ENCODE measurements at places on chromosomes 16 and 17.
A peak's percentile ranks its signal among the peaks of the same experiment; 100 is the strongest.

DNA sequence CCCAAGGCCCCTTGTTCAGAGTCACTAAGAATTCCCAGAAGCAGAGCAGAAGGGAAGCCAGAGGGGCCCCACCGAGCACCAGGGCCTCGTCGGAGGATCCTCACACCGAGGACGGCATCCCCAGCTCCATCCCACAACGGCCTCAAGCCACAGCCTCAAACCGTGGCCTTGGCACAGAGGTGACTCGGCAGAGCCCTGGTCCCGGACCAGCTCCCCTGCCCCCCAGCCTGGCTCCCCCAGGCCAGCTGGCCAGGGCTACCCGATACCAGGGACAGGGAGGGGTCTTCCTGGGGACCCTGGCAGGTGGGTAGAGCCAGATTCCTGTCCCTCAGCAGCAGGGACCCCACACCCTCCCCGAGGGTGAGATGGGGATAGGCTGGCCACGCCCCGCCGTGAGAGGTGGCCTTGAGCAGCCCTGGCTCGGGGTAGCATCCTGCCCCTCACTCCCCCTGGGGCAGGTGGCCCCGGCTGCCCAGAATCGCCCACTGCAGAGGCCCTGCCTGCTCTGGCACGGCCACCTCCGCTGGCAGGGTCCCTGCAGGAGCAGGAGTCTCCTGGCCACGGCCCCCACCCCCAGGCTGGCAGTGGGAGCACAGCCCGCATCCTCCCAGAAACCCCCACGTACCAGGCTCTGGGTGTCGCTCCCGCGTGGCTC, 5.6 kb upstream of the PVALEF start:
- DNase-seq = no peak

- DNase-seq = no peak
These were observed 263.1 kb upstream of the TNRC6C start for GRCh38 chr17:77695386-77695785.

- no peak for DNase-seq
These were observed 6.8 kb downstream of the KRT37 start for GRCh38 chr17:41417576-41418015.

DNA sequence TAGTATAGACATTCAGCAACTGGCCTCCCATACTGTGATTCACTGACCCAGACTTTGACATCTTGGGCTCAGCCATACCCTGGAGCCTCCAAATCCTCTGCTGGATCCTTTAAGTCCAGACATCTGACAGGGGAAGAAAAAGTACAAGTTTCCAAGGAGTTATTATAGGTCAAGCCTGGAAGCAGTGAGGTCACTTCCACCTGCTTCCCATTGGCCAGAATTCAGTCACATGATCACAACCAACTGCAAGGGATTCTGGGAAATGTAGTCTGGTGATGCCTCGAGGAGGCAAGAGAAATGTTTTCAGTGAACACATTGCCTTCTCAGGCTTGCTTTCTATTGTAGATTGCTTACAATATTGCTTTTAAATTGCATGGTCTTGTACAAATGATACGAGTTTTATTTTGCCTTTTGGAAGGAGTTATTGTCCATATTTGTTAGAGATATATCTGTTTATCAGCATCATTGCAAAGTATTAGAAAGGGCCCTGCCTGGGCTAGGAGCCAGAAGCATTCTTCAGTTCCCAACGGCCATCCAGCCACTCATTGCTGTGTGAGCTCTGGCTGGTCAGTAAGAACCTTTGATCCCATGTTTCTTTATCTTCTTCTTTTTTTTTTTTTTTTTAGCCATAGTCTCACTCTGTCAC, 696.9 kb downstream of the WWOX start:
- DNase-seq = peak; percentile 21

- no peak for DNase-seq
These were observed 4.4 kb downstream of the KDM6B start for GRCh38 chr17:7838090-7839075.

DNA sequence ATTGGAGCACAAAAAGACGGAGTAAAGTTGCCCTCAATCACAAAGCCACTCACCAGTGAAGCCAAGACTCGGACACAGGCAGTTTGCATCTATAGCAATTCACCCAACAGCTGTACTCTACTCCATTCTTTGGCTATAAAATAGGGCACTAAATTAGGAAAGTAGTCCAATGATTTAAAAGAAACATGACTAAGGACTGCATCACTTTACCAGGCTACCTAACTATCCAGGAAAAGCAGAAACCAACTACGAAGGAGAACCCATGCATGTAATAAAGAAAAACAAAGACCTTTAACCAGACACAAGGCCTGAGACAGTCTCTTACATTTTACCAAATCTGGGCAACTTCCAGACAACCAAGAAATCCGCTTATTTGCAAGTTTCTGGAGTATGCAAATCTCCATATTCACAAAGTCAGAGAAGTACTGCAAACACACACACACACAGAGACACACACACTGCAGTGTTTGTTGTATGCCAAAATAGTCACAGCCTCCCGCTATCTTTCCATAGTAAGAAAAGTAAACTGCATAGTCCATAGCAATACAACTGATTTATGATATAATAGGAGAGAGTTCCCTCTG, 59.8 kb downstream of the CDH11 start:
- no peak for DNase-seq

DNA sequence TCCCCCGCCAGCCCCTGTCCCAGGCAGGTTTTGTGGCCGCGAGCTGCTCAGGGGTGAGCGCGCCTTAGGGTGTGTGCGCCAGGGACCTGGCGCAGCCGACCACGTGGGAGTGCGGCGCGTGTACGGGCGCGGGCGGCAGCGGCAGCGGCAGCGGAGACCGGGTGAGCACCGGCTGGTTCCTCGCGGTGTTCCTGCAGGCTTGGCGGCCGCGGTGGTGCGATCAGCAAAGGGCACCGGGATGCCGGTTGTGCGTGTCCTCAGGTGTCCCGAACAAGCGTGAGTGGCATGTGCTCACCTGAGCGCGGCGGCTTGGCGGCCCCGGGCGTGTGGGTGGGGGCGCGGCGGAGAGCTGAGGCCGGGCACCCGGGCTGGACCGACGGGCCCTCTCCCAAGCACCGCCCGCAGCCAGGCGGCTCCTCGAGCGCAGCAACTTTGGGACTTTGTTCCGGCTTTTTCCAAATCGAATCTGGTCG, 381 bp upstream of the HSD11B2 start:
- DNase-seq = no peak

- peak; percentile 49 for DNase-seq
These were observed 45.6 kb downstream of the METRNL start for GRCh38 chr17:83124871-83125514.

DNA sequence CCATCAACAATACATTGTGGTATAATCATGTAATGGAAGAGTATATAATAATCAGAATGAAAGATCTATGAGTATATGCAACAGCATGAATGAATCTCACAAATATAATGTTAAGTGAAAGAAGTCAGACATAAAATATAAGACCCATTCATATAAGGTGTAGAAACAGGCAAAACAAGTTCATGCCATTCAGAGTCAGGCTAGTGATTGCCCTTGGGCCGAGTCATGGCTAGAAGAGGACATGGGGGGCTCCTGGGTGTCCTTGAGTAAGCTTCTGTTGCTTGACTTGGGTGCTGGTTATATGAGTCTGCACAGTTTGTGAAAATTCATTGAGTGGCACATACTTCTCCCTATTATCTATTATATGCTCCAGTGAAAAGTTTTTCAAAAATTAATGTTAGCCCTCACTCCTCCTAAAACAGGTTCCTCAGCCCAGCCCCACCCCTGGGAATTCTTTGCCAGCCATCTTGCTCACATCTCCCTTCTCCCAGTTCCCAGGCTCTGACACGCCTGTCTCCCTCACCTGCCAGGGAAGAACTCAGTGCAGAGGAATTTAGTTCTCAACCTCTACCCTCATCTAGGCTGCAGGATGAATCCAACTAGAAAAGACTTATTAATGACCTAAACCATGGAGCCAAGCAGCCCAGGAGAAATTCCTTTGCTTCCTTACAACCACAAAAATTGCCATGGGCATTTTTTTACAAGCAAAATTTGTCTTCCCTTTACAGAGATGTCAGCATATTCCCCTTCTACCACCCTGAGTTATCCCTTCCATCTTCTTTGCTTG, 52.4 kb upstream of the NFAT5 start:
- DNase-seq = no peak

DNA sequence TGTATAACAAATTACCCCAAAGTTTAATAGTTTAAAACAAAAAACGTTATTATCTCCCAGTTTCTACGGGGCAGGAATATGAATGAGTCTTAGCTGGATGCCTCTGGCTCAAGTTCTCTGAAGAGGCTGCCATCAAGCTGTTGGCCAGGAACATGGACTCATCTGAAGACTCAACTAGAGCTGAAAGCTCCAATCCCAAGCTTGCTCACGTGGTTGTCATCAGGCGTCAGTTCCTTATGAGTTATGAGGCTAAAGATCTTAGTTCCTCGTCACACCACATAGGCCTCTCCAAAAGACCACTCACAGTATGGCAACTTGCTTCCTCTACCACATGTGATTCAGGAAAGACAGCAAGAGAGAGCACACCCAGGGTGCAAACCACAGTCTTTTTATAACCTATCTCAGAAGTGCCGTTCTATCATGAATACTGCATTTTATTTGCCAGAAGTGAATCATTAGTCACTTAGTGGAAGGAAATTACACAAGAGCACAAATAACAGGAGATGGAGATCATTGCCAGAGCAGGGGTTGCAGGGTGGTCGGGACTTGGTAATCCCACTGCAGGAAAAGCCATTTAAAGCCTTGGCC, 48.7 kb upstream of the NLK start:
- DNase-seq = no peak

- DNase-seq = no peak
These were observed 59.3 kb downstream of the SMPD3 start for GRCh38 chr16:68389006-68389405.

- no peak for DNase-seq
These were observed 14.1 kb downstream of the RPA1 start for GRCh38 chr17:1843947-1844346.

GRCh38 chr16:68902969-68903345, 59.6 kb downstream of the TANGO6 start:
- DNase-seq = no peak

DNA sequence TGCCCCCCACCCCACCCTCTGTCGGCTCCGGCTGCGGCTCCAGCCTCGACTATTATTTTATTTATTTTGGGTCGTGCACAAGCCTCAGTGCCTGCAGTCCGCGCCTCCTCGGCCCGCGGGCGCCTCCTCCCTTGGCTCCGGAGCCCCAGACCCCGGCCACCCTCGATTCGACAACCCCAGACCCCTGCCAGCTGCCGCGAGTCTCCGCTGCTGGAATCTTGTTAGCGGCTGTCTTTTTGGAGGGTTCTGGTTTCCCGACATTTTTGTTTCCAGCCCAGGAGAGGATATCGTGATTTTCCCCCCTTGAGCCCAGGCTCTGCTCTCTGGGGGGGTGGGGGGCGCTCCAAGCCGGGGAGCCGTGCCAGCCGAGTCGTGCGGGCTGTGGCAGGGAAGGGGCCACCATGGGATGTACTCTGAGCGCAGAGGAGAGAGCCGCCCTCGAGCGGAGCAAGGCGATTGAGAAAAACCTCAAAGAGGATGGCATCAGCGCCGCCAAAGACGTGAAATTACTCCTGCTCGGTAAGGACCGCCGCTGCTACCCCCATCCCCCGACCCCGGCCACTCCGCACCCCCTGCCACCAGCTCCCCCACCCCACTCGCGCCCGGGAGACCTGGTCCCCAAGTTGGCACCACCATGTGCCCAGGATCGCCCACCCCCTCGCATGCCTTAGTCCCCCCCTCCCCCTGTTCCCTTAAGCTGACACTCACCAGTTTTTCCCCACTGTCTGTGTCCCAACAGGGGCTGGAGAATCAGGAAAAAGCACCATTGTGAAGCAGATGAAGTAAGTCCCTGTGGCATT, 746 bp downstream of the GNAO1 start:
- no peak for DNase-seq

DNA sequence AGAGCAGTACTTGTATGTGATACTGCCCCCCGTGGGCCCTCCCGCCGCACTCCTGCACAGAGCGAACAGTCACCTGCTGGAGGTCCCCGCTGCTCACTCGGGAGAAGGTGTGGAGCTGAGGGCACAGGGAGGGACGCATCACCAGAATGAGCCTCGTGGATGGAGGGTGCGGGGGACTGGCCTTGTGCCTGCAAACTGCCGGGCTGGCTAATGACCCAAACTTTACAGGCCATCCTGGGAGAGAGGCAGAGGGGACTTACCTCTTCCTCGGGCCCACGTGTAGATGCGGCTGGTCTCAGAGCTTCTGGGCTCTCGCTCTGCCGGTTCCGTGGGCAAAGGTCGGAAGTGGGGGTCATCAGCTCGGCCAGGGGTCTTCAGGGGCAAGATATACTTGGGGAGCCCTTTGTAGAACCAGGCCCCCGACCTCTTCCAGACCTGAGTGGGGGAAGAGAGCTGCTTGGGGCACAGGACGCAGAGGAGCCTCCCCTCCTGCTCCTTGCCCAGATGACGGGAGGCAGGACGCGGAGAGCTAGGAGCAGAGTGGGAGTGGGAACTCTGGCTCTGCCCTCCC, 65.5 kb upstream of the DOC2B start:
- no peak for DNase-seq

GRCh38 chr17:36550491-36551417, 6.0 kb downstream of the GGNBP2 start:
- peak; percentile 44 for DNase-seq

- no peak for DNase-seq
These were observed 186.5 kb downstream of the STX8 start for GRCh38 chr17:9389111-9389527.

DNA sequence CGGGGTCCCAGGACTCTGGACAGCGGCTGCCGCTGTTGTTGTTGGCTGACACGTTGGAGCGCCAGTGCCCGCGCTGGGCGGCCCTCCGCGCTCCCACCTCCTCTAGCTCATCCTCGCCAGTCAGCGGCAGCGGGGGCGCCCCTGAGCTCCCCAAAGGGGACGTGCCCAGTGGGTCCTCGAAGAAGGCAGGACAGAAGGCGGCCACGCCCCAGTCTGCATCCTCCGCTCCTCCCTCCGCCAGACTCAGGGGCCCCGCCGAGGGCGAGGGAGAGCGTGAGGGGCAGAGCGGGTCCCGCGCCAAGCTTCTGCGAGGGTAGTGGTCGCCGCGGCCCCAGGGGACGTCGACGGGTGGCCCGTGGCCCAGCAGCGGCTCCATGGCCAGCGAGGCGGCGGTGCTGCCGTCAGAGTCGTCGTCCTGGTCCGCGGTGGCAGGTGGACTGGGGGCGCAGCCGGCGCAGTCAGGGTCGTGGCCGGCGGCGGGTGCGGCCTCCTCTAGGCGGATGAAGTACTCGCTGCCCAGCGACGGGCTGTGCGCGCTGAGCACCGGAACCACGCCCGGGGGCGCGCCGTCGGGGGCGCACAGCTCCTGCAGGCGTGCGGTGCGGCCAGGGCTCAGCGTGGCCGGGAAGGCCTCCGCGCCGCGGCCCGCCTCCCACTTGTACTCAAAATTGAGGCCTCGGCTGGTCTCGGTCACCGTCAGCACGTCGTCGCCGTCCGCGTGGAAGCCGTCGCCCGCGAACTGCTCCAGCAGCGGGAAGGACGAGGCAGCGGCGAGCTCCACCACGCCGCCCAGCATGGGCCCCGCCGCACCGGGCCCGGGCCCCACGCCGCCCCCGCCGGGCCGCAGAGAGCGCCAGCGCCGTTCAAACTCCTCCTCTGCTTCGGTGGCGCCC, 43.2 kb upstream of the PVALEF start:
- no peak for DNase-seq

GRCh38 chr16:893360-893759, 77.4 kb downstream of the LMF1 start:
- DNase-seq = no peak

GRCh38 chr17:27862004-27862403, 31.2 kb downstream of the LYRM9 start:
- no peak for DNase-seq

All from central memory CD4-positive, alpha-beta T cell (primary cell).